ENCODE measurements at places on chromosomes 2 and 18.
A peak's percentile ranks its signal among the peaks of the same experiment; 100 is the strongest.

- no peak for DNase-seq
Measured at GRCh38 chr2:47862949-47863348, 43.3 kb downstream of the FBXO11 start.

- no peak for DNase-seq
Measured at GRCh38 chr2:143162997-143163396, 33.8 kb downstream of the ARHGAP15 start.

DNA sequence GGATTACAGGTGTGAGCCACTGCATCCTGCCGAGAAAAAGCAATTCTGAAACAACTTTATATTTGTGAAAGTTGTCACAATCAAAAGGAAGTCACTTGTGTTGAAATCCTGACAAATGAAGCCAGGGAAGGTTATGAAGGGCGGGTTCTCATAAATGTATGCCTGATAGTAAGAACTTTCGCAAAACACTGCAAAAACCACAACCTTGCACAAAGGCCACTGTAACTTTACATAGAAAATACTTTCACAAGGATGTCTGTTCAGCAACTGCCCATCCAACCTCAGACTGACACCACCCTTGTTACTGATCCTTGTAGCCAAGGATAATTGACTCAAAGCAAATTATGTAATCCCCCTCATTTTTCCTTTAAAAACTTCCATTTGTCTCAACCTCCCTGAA is 90.6 kb downstream of the SLC4A3 start:
- no peak for DNase-seq

DNA sequence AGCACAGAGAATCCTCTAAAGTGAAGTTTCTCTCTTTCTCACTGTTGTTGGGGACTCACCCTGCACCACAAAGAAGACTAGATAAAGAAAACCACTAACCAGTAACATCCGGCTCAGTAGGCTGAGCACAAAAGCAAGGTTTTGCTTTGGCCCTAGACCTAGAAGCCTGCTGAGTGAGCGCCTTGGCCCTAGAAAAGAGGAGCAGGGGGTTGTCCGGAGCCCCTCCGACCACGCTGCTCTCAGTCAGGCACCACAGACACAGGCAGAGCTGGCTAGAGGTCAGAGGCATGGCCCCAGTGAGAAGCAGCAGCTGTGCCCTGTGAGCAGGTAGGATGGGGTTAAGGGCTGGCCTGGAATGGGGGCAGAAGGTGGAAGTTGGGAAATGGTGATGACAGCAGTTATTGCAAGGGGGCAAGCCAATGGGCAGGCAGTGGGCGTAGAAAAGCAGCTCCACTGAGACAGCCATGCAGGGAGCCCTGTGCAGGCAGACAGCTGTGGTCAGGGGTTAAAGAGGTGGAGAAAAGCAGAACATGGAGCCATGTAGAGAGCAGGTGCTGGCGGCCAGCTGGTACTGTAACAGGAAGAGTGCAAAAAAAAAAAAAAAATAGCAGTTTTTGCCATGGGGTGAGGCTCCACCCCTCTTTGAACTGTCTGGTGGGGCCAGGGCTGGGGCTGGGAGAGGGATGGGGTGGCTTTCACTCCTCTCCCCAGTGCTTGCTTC is 36.9 kb upstream of the SLC14A1 start:
- DNase-seq, result no peak

- no peak for DNase-seq
Measured at GRCh38 chr2:232293191-232293590, 85.4 kb upstream of the ALPP start.

DNA sequence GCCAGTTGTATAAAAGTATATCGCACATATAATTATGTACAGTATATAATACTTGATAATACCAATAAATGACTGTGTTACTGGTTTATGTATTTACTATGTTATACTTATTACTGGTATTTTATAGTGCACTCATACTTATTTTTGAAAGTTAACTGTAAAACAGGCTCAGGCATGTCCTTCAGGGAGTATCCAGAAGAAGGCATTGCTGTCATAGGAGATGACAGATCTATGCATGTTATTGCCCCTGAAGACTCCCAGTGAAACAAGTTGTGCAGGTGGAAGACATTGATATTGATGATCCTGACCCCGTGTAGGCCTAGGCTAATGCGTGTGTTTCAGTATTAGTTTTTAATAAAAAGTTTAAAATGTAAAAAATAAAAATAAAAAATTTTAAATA is 20.3 kb upstream of the ASXL3 start:
- no peak for DNase-seq

- DNase-seq, result no peak
Measured at GRCh38 chr18:35936951-35937350, 35.5 kb upstream of the RMP24 start.

GRCh38 chr2:44668336-44668735 is 273.2 kb upstream of the SIX3 start:
- peak; percentile 7 for DNase-seq

- DNase-seq, result no peak
Measured at GRCh38 chr2:84879584-84880394, 1.1 kb downstream of the TRABD2A start.

- DNase-seq, result no peak
Measured at GRCh38 chr2:12278217-12278750, 438.5 kb upstream of the TRIB2 start.

- no peak for DNase-seq
Measured at GRCh38 chr2:230203110-230203676, 16.6 kb downstream of the SP110 start.

- no peak for DNase-seq
Measured at GRCh38 chr2:132581991-132582738, 87.8 kb downstream of the LYPD1 start.

DNA sequence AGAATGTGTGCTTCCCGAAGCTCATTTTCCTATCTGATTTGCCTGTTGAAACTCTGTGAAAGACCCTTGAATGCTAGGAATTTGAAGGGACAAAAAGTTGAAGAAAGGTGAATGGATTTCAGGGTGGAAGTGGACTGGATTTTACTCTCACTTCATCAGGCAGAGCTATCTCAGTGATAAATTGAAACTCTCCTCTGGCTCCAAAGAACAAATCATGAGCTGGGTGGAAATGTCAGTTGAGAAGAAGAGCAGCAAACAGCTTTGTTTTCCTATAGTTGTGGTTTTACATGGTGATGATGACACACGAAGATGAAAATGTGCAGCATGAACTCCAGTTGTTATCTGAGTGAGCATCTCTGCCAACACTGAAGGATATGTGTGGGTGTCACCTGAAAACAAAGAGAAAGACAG is 34.4 kb downstream of the CD28 start:
- DNase-seq, result no peak

GRCh38 chr18:58635891-58636290 is 7.0 kb upstream of the ALPK2 start:
- DNase-seq, result no peak

GRCh38 chr2:71736091-71736861 is 282.9 kb downstream of the DYSF start:
- no peak for DNase-seq

GRCh38 chr2:216765761-216766262 is 70.5 kb upstream of the IGFBP5 start:
- no peak for DNase-seq

GRCh38 chr2:8080063-8080462 is 601.8 kb upstream of the ID2 start:
- DNase-seq, result no peak

DNA sequence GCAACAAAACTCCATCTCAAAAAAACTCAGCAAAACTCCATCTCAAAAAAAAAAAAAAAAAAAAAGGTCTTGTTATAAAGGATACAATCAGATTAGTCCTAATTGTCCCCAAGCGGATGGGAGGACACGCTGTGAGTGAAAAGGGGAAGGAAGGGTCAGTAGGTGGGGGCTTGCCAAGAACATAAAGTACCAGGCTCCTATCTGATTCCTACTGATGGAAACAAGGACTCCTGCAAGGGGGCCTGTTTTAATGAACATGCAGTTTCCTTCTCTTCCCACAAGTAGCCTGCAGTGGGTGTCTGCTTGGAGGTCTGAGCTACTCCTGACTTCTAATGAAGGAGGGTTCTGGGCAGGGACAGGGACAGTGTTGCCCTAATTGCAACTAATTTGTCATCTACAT is 7.9 kb downstream of the SCG2 start:
- no peak for DNase-seq

DNA sequence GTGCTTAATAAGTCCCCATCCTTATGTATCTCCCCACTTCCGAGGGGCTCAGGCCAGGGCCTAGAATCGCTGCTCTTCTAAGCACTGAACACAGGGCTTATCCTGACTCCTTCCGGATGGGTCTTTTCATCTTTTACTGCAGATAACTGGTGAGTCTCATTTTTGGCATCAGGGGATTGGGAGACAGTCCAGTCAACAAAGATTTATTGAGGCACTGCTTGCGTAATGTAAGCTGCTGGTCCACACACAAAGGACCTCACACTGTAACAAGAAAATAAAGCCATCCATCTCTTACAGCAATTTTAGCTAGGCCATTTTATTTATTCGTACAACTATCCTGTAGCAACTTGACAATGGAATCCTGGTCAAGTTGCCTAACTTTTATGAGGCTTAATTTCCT is 600.5 kb downstream of the CNTNAP5 start:
- no peak for DNase-seq

DNA sequence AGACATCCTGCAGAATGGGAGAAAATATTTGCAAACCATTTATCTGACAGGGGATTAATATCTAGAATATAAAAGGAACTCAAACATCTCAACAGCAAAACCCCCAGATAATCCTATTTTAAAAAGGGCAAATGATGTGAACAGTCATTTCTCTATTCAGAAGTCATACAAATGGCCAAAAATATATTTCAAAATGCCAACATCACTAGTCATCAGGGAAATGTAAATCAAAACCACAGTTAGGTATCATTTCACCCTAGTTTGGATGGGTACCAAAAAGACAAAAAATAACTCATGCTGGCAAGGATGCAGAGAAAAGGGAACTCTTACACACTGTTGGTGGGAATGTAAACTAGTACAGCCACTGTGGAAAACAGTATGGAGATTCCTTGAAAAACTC is 70.0 kb downstream of the TBR1 start:
- no peak for DNase-seq

DNA sequence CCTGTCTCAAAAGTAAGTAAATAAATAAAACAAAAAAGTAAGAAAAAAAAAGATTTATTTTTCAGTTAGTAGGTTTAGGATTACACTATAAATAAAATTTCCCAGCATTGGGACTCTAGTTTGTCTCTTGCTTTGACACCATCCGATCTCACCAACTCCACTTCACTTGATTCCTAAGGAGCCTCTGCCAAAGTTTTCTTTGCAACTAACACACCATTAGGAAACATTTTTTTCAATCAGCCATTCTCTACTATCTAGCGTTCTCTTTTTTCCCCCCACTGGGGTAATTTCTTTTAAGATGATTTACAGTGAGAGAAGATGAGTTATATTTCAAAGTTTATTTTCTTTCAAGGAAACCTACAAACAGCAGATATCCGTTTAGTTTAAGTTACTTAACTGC is 10.6 kb upstream of the NEMP2 start:
- DNase-seq, result no peak

DNA sequence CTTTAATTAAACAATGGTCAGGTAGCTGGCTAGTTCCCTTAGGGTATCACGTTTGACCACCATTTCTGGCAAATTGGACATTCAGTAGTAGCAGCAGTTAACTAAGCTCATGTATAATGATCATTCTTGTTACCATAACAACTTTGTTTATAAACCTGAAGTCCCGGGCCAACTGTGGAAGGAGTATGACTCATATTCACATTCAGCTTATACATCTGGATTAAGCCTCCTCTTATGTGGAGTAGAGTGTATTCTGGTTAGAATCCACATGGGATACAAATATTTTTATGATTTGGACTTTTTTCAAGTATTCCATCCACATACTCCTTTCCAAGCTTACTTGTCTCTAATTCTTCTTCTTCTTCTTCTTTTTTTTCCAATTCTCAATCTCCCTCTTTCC is 70.3 kb upstream of the ZSWIM2 start:
- no peak for DNase-seq

DNA sequence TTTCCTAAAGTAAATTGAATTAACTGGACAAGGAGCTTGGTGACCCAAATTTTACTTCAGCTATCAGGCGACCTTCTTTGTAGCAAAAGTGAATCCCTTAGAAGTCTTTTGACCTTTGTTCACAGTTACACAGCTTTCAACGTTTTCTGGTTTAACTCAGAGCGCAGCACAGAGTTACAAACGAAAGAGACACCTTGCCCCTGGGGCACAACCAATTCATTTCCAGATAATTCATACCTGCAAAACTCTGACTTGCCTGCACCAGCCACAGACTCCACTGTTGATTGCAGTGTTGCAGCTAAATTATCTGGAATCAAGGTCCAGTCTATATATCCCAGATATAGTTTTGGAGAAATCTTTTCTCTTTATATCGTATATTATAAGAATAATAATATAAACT is 358.6 kb upstream of the VWC2L start:
- DNase-seq, result no peak

GRCh38 chr2:47598476-47598875 is 184.5 kb upstream of the MSH6 start:
- DNase-seq, result no peak

Data from A549 (cell line).